ENCODE measurements at places on chromosomes 3 and 15. TPM values are rescaled to one million over a fixed set of nuclear protein-coding genes. Genes with fewer than 3 reads are reported as not detected.

The PRSS50 gene
- 0.85 TPM for total RNA-seq

The DNASE1L3 gene
- not detected for total RNA-seq

The RYK gene
- 58.2 TPM for total RNA-seq

The FAM219B gene
- 53.8 TPM for total RNA-seq

GRCh38 chr3:119237299-119237698 is 3.4 kb downstream of the B4GALT4 start:
- no peak for ATAC-seq

GRCh38 chr3:112685420-112685819 is 44.5 kb upstream of the CCDC80 start:
- ATAC-seq = no peak

DNA sequence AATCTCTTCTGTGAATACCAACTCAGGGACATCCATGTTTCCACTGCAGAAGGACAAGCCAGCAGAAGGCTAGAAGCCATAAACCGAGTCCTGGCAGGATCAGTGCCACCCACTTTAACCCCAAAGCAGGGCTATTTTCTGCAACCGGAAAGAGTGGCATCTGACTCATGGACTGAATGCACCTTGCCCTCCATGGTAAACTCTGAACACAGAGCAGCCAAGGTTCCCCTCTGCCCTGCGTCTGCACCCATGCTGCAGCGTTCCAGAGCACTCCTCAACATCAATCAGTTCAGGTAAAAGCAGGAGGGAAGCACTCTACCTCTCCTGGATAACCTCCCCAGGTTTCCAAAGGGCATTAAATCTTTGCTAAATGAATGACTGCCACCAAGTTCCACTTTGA is 801 bp upstream of the NGRN start:
- no peak for ATAC-seq

DNA sequence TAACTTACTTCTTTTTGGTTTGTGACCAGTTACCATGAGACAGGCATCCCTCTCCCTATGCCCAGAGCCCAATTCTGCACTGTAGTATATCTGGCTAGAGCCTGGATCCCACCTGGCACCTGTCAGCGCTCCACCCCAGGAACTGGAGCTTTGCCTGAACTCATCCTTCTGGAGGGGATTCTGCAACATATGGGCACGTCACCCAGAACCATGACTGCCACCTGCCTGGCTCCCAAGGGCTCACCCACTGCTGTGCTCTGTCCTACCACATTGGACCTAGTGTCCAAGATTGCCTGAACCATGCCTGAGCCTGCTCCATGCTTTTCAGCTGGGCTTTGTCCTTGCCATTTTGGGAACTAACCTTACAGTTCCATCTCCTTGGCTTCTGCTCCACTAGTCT is 21.1 kb upstream of the GAP43 start:
- no peak for ATAC-seq

DNA sequence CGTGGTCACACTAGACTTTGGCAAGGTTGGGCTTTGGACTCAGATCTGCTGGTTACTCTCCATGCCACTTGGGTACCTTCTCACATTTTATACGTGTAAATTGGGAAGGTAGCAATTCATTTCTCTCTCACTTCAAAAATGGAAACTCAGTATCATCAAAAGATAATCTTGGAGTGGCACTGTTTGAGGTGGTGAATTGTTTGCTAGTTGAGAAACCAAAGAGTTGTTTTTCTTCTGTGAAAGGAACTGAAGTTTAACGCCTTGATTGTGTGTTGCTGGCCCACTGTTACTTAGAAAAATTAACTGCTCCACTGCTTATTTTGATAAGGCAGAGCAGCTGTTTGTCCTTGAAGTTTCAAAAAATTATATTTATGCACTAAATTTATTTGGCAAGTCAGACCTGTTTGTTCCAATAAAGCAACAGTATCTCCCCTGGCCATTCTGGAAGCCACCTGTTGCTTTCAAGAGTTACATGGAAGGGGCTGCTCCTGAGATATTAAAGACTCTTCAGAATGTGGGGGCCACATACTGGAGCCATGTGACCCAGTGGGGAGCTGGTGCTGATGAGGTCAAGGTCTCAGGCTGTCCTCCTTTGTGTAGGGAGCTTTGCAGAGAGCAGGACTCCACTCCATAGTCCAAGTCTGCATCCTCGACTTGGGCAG is 16.2 kb downstream of the PLCL2 start:
- ATAC-seq = no peak

DNA sequence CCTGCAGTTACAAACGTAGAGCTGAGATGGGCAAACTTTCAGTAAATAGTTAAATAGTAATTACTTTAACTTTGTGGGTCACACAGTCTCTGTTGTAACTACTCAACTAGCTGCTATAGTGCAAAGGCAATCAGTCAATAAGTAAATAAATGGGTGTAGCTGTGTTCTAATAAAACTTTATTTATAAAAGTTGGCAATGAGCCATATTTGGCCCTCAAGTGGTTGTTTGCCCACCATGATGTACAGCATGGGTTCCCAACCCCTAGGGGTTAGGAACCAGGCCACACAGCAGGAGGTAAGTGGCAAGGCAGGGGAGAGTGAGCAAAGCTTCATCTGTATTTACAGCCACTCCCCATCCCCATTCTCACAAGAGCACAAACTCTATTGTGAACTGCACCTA is 44.9 kb upstream of the CHRM5 start:
- no peak for ATAC-seq

DNA sequence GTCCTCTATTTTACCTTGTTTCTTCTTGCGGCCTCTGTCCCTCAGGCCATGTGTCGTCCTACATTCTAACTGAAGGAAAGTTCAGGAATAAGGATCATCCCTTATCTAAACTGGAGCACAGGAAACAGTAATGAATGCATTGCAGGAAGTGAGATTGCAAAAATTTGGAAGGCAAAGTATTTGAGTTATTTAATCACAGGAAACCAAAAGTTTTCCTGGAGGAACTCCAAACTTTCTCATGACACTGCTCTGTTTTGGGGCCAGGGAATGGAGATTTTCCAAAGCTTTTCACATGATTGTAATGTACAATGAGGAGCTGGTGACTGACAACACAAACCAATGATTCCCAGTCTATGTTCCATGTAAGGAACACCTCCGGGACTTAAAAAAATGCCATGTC is 57.8 kb upstream of the PLSCR4 start:
- no peak for ATAC-seq

GRCh38 chr15:99371180-99372103 is 120.2 kb downstream of the LRRC28 start:
- no peak for ATAC-seq

Data from motor neuron (in vitro differentiated cells).